ENCODE measurements at places on chromosomes 1 and 21.

- DNase-seq = no peak
These were observed 7.7 kb downstream of the NTRK1 start for GRCh38 chr1:156868341-156868740.

DNA sequence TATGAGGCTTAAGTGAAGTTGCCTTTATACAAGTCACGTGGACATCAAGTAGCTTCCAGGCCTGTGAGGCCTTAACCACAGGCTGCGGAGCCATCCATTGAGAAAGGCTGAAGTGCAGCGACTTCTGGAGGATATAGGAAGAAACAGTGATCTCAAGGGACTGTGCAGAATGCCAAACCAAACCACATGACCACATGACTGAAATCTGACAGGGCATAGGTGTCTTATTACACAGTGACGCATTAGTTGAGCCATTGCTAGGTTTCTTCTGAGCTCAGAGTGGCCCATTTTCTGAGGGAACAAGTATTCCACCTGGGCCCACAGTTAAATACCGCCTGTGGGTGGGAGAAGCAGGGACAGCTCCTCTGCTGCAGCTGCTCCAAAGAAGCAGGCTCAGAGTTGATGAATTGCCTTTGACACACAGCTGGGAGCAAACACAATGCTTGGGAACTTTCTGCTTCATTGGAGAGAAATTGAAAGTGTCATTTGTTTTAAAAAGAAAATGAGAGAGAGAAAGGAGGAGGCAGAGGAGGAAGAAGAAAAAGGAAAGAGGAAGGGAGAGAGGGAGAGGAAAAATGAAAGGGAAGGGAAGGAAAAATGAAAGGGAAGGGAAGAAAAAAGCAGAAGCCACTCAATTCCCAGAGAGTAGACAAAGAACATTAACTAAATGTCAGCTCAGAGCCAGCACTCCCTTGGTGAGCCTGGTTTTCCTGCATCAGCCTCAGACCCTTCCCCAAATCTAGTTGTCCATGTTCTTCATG is 94.4 kb downstream of the COLGALT2 start:
- DNase-seq = peak; percentile 49

DNA sequence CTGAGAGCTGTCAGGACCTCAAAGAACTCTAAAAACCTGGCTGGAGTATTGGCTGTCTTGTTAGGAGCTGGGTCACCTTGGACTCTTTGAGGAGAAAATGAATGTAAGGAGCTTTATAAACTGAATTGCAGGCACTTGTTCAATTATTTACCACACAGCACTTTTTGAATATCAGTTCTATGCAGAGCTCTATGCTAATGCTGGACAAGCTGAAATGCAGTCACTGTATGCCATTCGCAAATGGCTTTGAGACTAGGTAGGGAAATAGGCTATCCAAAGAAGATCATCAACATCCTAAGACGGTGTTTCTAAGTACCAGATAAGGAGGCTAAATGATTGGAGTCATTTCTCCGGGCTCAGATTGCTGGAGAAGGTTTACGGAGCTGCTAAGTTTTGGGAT is 333.5 kb downstream of the SIPA1L2 start:
- no peak for DNase-seq

- no peak for DNase-seq
These were observed 521 bp upstream of the NADK start for GRCh38 chr1:1778663-1779319.

DNA sequence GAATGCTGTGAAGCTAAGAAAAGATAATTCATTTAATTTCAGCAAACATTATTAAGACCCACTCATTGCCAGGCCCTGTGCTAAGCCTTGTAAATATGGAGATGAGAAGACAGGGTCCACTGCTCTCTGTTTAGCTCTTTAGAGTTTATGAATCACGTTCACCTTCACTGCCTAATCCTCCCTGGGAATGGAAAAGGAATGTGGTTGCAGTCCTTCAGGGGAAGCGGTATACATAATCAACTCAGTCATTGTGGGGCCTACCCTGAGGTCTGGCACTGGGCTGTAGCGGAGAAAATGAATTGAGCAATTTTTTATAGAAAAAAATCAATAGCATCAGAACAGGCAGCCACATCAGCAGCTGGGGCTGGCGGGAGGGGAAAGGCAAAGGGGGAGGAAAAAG is 412.1 kb upstream of the NFIA start:
- no peak for DNase-seq

GRCh38 chr1:202659974-202660373 is 50.3 kb downstream of the SYT2 start:
- no peak for DNase-seq

- no peak for DNase-seq
These were observed 16.8 kb downstream of the CNST start for GRCh38 chr1:246583056-246583440.

- DNase-seq = no peak
These were observed 19.5 kb upstream of the PWP2 start for GRCh38 chr21:44087426-44088400.

DNA sequence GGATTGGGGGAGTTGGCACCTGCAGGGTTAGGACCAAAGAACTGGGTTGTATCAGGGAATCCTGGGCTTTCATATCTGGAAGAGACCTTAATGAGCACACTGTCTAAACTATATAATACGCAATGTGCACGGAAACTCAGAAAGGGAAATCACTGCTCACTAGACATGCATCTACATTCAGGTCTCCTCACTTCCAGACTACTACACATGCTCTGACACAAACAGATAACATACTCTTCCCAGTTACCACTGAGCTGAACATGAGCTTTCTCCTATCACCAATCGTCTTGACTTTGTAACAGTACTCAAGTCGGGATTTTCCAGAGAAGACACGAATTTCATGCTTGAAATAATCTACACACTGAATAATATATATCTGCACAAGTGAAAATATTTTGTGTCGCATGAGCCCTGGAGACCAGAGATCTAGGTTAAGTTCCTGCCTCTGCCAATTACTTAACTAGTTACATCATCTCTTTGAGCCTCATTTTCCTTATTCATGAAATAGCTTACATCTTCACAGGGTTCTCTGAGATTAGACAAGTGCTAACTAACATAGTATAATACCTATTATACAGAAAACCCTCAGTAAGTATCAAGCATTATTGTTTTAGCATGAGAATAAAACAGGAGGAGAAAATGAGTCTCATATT is 101.1 kb downstream of the JAK1 start:
- DNase-seq = no peak

DNA sequence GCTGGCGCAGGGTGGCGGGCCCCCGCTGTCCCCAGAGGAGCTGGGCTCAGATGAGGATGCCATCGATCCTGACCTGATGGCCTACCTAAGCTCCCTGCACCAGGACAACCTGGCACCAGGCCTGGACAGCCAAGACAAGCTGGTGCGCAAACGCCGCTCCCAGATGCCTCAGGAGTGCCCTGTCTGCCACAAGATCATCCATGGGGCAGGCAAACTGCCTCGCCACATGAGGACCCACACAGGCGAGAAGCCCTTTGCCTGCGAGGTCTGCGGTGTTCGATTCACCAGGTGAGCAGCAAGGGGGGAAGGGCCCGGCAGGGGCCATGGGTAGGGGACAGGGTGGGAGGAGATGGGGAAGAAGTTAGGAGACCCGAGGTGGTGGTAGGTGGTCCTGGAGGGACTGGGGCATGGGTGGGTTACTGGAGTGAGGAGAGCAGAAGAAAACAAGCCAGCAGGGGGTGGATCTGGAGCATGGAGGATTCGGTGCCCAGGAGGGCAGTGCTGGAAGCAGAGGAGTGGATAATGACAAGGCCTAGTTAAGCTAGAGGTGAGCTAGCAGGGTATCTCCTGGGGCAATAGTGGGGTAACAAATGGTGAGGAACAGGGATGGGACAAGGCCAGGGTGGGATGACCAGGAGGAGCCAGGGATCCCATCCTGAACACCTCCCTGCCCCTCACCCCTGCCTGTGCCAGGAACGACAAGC is 13.1 kb downstream of the ZBTB7B start:
- DNase-seq = no peak

- DNase-seq = no peak
These were observed 3.3 kb downstream of the NCMAP start for GRCh38 chr1:24558902-24559791.

GRCh38 chr21:27802816-27803475 is 836.1 kb upstream of the ADAMTS5 start:
- no peak for DNase-seq

DNA sequence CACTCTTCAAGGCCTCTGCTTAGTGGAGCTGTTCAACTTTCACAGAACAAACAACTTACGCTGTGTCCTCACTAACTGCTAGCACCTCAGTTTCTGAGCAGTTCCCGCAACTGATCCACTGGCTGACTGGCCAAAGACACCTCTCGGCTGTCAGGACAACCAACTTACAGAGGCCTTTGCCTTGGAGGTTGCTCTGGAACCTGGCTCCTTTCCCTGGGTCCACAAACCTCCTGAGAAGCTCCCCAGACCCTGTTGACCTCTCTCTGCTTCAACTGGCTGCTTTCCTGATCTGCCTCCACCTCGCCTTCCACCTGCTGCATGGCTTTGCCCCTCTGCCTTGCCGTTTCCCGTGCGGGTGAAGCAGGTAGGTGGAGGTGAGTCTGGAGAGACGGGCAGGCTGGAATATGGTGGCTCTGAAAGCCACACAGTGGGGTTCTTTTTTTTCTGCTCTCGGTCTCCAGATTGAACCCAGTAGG is 13.0 kb downstream of the BTBD19 start:
- DNase-seq = no peak

GRCh38 chr1:2106659-2107405 is 56.6 kb downstream of the PRKCZ start:
- DNase-seq = no peak

Data from NCI-H524 treated with DMSO at 0.1 percent for 48 hours (cell line).